ENCODE measurements at places on chromosomes 3 and 15.

- DNase-seq: no peak
These were observed 44.0 kb upstream of the SEC22A start for GRCh38 chr3:123157598-123158287.

DNA sequence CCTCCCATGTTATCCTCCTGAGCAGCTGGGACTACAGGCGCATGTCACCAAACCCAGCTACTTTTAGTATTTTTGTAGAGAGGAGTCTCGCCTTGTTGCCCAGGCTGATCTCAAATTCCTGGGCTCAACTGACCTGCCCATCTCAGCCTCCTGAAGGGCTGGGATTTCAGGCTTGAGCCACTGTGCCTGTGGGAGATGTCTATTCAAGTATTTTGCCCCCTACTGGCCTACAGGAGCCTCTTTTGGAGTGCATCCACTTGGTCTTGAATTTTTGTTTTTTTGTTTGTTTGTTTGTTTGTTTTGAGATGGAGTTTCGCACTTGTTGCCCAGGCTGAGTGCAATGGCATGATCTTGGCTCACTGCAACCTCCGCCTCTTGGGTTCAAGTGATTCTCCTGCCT lies 3.2 kb upstream of the DHX30 start:
- DNase-seq: no peak

GRCh38 chr3:61605589-61606175 lies 44.3 kb downstream of the PTPRG start:
- no peak for DNase-seq

- DNase-seq: no peak
These were observed 65.1 kb downstream of the APBA2 start for GRCh38 chr15:28950916-28951315.

GRCh38 chr3:156792945-156793344 lies 33.2 kb upstream of the LEKR1 start:
- no peak for DNase-seq

DNA sequence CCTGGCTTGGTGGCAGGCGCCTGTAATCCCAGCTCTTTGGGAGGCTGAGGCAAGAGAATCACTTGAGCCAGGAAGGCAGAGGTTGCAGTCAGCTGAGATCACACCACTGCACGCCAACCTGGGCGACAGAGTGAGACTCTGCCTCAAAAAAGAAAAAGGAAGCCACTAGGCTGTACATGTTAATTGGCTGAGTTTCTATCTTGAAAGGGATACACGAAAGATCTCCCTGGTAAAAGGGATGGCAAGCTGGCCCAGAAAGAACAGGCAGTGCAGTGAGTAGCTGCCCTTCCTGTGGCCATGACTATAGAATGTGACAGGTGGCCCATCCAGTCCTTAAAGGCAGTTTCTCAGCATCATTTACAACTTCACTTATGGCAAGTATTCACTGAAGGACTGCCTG lies 12.3 kb downstream of the LRIG1 start:
- DNase-seq: no peak

- no peak for DNase-seq
These were observed 18.7 kb upstream of the ZXDC start for GRCh38 chr3:126494204-126494969.

GRCh38 chr3:9785602-9786001 lies 6.7 kb downstream of the TADA3 start:
- no peak for DNase-seq

DNA sequence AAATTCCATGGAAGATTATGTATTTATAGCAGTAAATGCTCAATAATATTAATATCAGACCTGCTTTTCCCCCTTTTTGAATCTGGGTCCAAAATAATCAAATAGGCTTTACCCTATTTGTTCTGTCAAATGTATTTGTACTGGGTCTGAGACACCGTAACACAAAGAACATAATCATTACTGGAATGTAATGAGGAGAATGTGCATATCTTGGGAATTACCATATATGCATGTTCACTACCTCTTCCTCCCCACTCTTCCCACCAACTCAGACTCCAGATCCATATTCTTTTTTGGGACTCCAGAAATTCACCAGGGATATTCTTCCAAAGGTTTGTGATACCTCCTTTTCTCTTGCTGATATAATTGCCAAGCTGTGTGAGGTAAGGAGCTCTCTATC lies 237.1 kb downstream of the KCNMB2 start:
- DNase-seq: no peak

GRCh38 chr3:143128227-143128955 lies 8.8 kb downstream of the CHST2 start:
- no peak for DNase-seq

DNA sequence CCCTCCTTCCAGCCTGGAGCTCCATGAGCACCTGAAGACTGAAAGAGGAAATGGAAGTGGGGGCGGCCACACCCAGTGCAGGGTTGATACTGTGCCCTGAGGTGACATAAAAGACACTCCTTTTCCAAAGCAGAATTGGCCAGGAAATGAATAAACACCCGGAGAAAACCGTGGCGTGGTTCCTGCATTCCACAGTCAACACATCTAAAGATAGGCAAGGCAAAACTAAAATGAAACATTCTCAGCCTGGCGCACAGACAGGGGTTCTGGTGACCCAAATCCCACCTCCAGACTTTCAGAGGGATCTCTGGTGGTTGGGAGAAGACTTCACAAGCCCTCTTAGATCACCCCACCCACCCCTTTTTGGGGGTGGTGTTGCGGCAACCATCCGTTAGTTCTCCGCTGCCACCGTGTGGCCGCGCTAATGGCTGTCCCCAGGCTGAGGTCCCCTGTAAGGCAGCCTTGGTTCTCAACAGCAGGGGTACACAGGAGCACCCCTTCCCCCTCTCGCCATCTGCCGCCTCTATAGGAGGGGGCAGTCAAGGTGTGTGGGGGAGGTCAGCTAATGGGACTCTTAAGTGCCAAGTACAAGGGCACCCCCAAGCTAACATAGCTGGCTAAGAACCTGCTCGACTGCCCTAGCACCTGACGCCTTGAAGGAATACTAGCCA lies 2.5 kb upstream of the MST1R start:
- peak; percentile 31 for DNase-seq

GRCh38 chr3:186680869-186681268 lies 15.1 kb downstream of the HRG start:
- DNase-seq: no peak

DNA sequence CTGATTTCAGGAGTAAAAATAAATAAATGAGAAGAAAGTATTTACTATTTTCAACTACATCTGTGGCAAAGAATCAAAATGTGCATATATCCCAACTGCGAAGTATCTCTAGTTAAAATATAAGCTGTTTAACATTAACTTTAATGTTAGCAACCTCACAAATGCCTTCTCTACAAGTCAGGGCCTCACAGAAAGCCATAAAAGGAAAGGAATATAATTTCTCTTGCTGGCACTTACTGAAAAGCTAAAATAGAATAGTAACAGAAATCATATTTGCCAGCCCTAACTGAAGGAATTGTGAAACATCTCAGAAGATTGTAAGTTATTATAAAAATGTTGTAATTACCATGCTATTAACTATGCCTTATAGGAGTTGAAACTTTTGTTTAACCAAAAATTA lies 65.1 kb upstream of the MBNL1 start:
- no peak for DNase-seq

DNA sequence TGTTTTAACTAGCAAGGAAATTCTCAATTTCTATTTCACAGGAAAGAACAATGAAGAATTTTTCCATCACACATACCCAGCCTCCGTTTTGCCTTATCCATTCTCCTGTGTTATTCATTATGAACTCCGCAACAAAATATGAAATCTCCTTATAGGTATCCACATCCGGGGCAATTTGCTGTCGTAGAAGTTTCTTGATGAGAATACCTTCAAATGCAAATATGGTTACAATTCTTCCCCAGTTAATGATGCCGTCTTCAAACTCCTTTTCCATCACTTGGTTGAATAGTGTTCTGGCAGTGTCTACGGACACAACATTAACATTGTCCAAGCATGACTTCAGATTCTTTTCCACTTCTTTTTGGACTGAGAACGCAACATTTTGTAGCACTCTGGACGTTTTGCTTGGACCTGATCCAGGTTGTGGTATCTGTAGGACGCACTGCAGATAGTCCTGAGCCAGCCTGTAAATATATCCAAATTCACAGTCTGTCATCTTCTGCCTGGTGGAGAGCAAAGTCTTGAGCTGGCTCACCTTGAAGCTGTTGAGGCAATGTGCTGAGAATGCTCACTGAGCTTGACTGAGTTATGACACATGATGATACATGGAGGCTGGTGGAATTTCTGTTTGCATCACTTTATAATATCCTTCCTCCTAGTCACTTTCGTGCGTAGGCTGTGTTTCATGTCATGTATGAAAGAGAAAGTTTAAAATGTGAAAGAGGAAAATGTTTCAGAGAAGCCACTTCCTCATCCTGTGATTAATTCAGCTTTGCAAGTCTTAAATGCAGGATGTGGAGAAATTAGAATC lies at the start of gene BCL2A1:
BCL2A1 (minus strand) TSS at position 573 of the 811 bp plus-strand sequence; CDS start at position 496, 77 bp downstream.
- peak; percentile 52 for DNase-seq

DNA sequence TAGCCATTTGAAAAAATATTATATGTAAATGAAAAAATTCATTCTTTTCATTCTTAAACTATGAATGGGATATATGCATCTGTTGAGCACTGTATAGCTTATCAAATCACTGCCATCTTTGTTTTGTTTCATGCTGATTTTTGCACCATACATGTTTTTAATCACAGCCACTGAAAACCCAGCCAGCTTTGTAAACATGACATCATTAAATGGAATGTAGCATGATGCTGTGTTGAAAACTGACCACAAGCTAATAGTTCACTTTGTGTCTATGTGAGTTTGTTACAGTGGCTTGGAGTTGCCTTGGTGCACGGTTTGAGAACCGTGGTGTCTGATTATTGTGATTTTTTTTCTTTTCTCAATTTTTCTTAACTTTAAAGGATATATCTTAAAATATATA lies 75.7 kb downstream of the GMPS start:
- DNase-seq: no peak

DNA sequence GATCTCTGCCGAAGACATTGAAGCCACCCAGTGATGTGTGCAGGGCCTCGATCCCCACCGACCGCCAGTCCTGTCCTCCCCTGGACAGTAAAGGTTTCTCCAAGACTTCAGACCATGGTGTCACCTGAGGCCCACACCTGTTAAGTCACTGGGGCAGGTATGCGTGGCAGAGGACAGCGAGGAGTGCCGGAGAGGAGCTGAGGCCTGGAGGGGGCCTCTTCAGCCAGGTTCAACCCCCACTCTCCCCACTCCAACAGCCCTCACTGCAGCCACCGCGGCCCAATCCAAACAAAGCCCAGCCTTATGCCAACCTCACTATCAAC lies 2.4 kb downstream of the GOLGA8B start:
- DNase-seq: no peak

DNA sequence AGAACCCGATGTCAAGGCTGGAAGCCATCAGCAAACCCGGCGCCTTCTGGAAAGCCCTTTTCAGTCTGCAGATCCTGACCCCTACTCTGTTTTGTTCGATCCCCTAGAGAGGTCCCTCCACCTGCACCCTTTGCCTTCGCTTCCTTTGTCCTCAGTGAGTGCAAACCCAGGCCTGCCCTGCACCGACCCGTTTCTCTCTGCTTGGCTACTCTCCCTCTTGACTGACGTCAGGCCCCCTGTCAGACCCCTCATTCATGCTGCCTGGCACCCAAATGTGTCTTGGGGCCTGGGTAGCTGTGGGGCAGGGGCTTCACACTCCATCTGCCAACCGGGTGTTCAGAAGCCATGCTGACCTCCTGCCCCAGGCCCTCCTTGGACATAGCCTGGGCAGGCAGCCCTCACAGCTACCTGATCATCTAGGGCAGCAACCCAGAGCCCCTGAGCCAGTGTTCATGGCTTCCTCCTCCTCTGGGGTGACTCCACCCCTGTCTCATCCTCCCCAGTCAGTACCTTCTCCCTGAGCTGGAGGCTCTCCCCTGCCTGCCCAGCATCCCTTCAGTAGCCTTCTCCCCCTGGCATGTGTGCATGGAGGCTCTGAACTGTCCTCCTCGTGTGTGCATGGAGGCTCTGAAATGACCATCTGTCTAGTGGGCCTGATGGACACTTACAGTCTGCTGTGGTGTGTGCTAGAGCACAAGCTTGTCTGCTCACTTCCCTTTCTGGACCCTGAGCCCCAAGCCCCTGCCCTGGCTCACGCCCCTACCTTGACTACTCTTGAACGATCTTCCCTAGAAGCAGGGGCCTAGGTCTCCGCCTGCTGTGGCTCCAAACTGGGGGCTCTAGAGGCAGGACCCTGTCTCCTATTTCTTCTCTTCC lies 69.4 kb downstream of the EXOG start:
- no peak for DNase-seq

- DNase-seq: no peak
These were observed 251.0 kb upstream of the MCTP2 start for GRCh38 chr15:93980261-93980911.

DNA sequence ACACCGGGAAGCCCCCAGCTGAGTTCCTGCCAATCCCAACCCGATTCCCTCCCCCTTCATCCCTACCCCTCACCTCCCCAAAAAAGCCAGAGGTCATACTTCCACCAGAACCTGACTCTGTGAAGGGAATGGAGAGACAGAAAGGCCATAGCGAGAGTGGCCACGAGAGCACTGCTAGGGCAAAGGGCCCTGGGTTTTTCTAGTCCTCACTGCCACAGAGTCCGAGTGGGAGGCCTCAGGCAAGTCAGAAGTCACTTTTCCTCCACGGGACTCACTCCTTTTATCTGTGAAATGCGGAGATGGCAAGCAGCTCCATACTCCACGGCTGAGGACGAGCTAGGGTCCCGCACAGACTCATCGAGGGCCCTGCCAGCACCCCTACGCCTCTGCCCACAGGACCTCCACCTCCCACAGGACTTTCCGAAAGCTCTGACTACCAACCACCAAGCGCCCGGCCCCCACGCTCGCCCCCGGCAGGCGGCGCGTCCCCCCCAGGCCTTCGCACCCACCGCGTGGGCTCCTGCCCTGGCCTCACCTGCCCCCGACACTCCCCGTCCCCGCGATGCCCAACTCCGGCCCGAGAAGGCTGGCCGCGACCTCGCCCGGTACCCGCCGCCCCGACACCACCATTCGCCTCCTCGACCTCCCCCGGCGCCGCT lies 792 bp downstream of the ATP13A3 start:
- DNase-seq: peak; percentile 28

GRCh38 chr3:58334506-58334884 lies 1.8 kb downstream of the PXK start:
- DNase-seq: no peak

- DNase-seq: no peak
These were observed 159.5 kb downstream of the TP63 start for GRCh38 chr3:189790658-189791057.

DNA sequence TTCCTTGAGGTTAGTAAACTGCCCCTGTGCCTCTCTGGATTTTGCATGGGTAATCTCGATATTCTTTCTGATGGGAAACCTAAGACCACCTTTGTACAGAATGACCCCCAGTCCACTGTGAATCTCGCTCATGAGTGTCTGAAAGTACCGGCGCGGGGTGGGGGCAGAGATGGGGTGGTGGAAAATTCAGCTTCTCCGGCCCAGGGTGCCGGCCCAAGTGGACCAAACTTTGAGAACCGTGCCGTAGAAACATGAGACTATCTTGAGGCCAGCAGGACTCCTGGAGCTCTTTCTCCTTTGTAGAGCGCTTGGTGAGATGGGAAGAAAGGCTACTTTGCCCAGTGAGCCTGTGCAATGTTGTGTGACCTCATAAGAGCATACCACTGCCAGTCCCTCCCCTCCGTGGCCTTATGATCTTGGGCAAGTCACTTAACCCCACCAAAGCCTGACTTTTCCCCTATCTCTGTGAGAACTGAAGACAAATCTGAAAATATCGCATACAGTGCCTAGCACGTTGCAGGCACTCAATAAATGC lies 40.4 kb upstream of the VEPH1 start:
- no peak for DNase-seq

- no peak for DNase-seq
These were observed 504.7 kb downstream of the SOX2 start for GRCh38 chr3:182216311-182216970.

- no peak for DNase-seq
These were observed 74.4 kb downstream of the THSD4 start for GRCh38 chr15:71189718-71190117.

GRCh38 chr3:170027233-170028102 lies 10.3 kb upstream of the GPR160 start:
- no peak for DNase-seq

All from activated CD4-positive, alpha-beta T cell treated with anti-CD3 and anti-CD28 coated beads for 24 hours (primary cell).